ENCODE measurements at places on chromosomes 12 and 14. TPM values are rescaled to one million over a fixed set of nuclear protein-coding genes. Genes with fewer than 3 reads are reported as not detected.

KERA gene
- total RNA-seq = not detected

RARG gene
- 15.4 TPM for total RNA-seq

PMCH gene
- not detected for total RNA-seq

GLIPR1L1 gene
- total RNA-seq = not detected

NOXRED1 gene
- total RNA-seq = not detected

A2M gene
- total RNA-seq = 478 TPM

CLEC4C gene
- not detected for total RNA-seq

CAMKK2 gene
- 14.8 TPM for total RNA-seq

SPIC gene
- total RNA-seq = not detected

RFLNA gene
- total RNA-seq = 0.16 TPM

CBLN3 gene
- 0.65 TPM for total RNA-seq

PRH2 gene
- total RNA-seq = not detected

VDR gene
- 0.11 TPM for total RNA-seq

MIP gene
- not detected for total RNA-seq

SMCO3 gene
- total RNA-seq = not detected

ABCD2 gene
- total RNA-seq = 9.2 TPM

GNG2 gene
- total RNA-seq = 10.3 TPM

P2RX4 gene
- 7.4 TPM for total RNA-seq

B4GALNT1 gene
- 5.6 TPM for total RNA-seq

SDR9C7 gene
- not detected for total RNA-seq

PPFIA2 gene
- 0.35 TPM for total RNA-seq

LRRC43 gene
- total RNA-seq = 0.81 TPM

MMP17 gene
- 1.3 TPM for total RNA-seq

SIX6 gene
- total RNA-seq = not detected

KRT77 gene
- not detected for total RNA-seq

RIMBP2 gene
- not detected for total RNA-seq

HOXC4 gene
- total RNA-seq = not detected

LETMD1 gene
- 19.7 TPM for total RNA-seq

PRIMA1 gene
- total RNA-seq = 8.4 TPM

Data from Right ventricle myocardium superior (tissue), 1 donor.